ENCODE measurements at places on chromosomes 4 and X.

GRCh38 chr4:107243141-107243781 is 207.1 kb upstream of the DKK2 start:
- no peak for DNase-seq

GRCh38 chr4:145865274-145865941 is 73.2 kb downstream of the ZNF827 start:
- DNase-seq: no peak

GRCh38 chr4:174707051-174707676 is 121.9 kb downstream of the GLRA3 start:
- no peak for DNase-seq

DNA sequence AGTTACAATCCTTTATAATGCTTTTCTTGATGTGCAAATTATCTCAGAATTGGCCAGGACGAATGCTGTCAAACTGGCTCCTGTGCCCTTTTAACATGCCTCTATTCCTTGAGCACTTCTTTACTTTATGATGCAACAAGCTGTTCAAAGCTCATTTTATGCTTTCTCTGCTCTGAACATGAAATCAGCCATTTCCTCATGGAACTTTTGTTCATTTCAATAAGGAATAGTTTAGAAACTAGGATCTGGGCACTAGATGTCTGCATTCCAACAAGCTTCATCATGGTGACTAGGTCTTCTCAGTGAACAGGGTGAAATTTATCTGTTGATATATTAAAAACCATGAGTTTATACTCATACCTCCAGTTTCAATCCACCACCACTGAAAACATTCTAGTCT is 87.3 kb upstream of the TEX13A start:
- DNase-seq: no peak

GRCh38 chrX:10119399-10119990 is 37.3 kb upstream of the CLCN4 start:
- DNase-seq: peak; percentile 31

DNA sequence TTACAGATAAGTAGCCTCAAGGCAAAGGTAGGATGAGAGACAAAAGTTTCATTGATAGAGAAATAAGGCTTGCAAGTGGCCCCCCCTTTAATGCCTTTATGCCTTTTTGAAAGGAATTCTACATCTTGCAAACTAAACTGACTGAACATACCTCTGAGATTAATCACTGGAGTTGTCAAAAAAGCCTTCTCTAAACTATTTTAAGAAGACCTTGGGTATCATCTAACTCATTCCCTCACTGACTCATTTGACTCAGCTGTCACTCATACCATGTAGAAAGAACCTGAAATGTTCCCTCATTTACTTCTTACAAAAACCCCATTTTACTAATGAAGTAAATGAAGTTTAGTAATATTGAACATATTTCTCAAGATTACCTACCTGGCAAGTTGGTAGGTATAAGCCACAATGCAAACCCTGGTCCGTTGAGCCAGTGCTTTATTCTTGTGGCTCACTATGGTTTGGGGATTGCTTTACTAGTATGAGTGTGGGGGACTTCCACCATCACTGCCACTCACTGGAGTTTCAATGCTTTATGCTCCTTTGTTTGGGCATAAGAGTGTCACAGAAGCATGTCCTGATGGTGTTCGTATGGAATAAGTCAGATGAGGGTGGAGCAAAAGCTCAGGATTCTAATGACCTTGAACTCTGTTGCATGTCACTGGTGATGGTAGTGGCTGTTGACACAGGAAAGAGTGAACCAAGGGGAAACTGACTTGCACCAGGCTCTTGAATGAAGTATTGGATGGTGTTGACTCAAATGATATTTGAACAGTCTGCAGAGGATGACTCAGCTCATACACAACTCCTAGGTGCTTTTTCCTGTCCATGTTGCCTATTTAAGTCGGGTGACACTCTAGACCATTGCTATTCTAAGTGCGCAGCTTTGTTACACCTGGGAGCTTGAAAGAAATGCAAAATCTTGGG is 305.5 kb upstream of the EMCN start:
- no peak for DNase-seq

GRCh38 chr4:99506781-99507180 is 4.0 kb upstream of the C4orf17 start:
- no peak for DNase-seq

- DNase-seq: no peak
These were observed 732.5 kb upstream of the AGA start for GRCh38 chr4:178174756-178175155.

GRCh38 chrX:50448565-50448964 is 22.1 kb downstream of the DGKK start:
- DNase-seq: no peak
